ENCODE measurements at places on chromosomes 11 and 22.

GRCh38 chr11:69841859-69842698 lies 22.9 kb upstream of the FGF3 start:
- peak; percentile 32 for DNase-seq

GRCh38 chr11:360326-361280 lies 8.7 kb upstream of the B4GALNT4 start:
- no peak for DNase-seq

DNA sequence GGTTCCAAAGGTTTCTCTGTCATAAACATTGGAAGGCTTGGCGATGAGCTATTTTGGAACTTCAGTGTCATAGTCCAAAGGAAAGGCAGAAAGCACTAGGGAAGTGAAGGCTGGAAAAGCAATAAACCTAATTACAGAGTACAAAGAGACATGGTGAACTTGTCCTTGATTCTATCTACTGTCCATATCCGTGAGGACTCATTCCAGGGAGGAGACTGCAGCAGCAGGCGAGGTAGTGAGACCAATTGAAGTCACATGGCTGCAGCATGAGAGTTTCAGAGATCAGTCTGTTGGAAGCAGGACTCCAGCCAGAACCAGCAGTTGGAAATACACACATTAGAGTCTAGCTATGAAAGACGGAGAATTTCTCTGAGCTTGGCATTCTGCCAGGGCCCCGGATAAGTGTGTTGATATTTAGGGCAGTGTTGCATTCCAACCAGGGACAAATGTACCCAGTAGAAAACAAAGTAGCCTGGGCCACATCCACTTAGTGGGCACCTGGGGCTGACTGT lies 54.1 kb upstream of the ARHGAP42 start:
- DNase-seq: no peak

- no peak for DNase-seq
These were observed 2.0 kb downstream of the RPS13 start for GRCh38 chr11:17075506-17075905.

GRCh38 chr22:41833369-41834004 lies 582 bp downstream of the SREBF2 start:
- DNase-seq: peak; percentile 33

GRCh38 chr11:110317516-110317932 lies 21.1 kb upstream of the RDX start:
- DNase-seq: no peak
